ENCODE measurements at places on chromosomes 4 and X.

- DNase-seq = no peak
Measured at GRCh38 chr4:153509724-153510123, 43.6 kb downstream of the TMEM131L start.

- DNase-seq = no peak
Measured at GRCh38 chrX:18640686-18641085, 31.2 kb downstream of the RS1 start.

DNA sequence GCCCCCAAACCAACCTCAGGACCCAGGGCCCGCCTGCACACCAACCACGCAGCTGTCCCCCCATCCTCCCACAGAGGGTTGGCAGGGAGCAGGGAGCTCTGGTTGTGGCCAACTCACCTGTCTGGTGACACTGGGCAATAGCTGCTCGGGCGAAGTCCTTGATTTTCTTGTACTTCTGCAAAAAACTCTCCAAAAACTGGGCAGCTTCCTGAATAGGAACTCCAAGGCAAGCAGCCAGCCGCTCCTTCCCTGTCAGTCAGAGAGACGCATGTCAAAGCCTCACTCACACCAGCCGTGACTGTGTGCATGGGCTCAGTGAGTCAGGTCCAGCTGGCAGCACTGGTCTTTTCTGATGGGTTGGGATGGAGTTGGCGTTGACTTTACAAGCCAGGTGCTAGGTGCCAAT, 26.4 kb downstream of the NAT8L start:
- DNase-seq = no peak

DNA sequence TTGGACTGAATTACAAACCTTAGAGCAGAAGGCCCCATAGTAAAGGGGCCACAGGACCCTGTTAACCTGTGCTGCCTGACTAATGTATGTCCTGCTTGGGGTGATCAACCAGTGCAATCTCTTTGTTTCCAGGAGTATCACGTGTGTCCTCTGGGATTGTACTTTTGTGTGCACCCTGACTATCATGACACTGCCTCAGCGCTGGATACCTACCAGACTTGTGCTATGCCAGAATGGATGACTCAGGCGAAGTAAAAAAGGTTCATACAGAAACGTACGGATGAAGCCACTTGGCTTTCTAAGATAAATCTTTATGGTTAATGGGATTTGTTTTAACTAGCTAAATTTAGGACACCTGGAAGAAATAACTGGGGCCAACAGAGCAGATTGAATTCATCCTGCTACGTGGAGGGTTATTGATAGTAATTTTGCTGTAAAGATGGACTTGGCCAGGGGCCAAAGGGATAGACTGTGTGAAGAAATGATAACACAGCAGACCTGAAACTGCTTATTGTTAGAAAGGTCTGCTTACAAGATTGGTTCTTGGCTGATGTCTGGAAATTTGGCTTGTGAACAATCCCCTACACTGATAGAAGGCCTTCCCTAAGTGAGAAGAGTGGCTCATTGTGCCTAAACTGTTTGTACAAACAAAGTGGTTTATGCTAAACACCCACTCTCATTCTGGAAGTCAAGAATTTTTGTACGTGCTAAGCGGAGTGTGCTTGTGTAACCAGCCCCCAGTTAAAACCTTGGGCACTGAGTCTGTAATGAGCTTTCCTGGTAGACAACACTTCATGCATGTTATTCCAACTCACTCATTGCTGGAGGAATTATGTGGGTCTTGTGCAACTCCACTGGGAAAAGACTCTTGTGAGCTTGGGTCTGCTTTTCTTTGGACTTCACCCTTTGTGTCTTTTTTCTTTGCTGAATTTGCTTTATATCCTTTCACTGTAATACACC, 750.5 kb upstream of the HTR2C start:
- no peak for DNase-seq

- no peak for DNase-seq
Measured at GRCh38 chrX:49191574-49192011, 5.4 kb upstream of the PRICKLE3 start.

- no peak for DNase-seq
Measured at GRCh38 chr4:114041117-114041475, 61.6 kb upstream of the ARSJ start.

DNA sequence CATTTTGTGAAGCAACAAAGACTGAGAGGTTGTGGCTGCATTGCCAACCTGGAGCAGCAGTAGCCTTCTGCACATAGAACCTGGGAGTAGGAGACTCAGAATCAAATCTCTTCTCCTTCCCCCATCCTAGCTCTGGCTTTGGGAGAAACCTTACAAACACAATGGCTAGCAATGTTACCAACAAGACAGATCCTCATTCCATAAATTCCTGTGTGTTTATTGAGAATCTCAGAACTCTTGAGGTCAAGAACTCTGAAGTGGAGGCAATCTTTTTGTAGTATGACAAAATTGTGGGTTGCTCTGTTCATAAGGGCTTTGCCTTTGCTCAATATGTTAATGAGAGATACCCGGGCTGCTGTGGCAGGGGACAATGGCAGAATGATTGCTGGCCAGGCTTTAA, 406.7 kb upstream of the SPANXN1 start:
- no peak for DNase-seq

GRCh38 chrX:134734466-134734952, 76.2 kb upstream of the PLAC1 start:
- DNase-seq = no peak

- no peak for DNase-seq
Measured at GRCh38 chr4:38560340-38560739, 103.7 kb upstream of the KLF3 start.

GRCh38 chr4:57168982-57169381, 58.8 kb upstream of the IGFBP7 start:
- no peak for DNase-seq

- no peak for DNase-seq
Measured at GRCh38 chrX:94216738-94217137, 542.7 kb downstream of the FAM133A start.

DNA sequence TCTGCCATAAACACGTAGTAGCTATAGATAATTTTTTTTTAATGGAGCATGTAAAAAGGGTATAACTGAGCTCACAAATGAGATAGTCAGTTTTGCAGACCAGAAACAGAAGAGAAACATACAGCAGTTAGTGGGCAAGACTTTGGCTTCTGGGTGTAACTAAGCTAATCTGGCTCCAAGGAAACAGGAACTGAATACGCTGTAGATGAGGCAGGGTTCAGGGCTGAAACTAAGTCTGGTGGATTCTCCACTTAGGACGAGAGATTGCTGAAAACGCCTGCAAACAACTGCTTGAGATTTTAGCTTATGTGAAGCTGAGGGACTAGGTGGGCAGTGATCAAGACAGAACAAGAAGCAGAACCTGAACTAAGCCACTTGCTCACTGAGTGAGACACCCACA, 91.7 kb downstream of the SMIM20 start:
- DNase-seq = no peak

GRCh38 chr4:169440446-169440845, 169.7 kb upstream of the SH3RF1 start:
- DNase-seq = no peak

GRCh38 chr4:3788366-3788660, 22.1 kb downstream of the ADRA2C start:
- no peak for DNase-seq

GRCh38 chr4:128690011-128690410, 119.5 kb upstream of the JADE1 start:
- DNase-seq = no peak

GRCh38 chr4:2048831-2049230, 10.3 kb upstream of the NAT8L start:
- no peak for DNase-seq

DNA sequence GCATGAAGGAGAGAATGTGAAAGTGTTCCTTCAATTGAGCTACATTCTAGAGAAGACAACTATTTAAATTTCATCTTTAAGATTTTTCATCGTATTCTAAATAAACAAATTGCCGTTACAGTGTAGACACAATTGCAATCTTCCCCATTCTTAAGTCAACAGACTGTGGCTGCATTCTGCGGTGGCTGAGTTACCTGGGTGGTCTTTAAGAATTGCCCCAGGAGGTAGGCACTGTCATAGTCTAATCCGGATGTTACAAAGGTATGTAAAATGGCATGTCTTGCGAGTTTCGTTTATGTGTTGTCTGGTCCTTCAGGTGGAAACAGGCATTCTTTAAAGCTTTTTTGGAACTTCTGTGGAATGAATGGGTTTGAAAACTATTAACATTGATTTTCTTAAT, 586.1 kb upstream of the PITX2 start:
- no peak for DNase-seq

DNA sequence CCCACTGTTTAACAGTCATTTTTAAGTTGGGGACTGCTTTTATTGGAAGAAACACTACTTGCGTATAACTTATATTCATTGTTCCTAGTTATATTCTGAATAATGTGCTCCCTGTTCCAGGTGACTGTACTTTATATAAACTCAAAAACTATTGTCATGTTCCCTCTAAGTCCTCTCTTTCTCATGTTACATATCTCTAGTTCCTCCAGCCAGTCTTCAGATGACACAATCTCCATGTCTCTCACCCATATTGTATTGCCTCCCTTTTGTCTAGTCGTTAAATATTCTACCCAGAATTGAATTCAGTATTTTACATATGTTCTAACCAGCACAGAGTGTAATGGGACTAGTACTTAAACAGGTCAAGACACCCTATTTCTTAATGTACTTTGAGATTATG, 5.3 kb downstream of the VAMP7 start:
- no peak for DNase-seq

DNA sequence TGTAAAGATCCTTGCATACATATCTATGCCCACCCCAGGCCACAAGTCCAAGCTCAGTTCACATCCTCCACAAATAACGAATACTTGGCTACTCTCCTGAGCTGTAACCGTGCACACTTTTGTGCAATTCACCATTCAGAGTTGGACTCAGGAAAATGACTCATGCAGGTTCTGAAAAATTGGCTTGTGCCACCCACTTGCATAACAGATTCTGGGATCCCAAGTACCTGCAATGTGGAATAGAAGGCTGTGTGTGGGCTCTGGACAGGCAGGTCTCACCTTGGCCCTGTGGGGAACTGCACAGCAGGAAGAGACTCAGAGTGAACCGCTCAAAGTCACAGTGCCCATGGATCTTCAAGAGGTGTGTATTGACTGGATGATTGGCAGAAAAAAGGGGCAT, 502.7 kb downstream of the PACRGL start:
- DNase-seq = no peak

DNA sequence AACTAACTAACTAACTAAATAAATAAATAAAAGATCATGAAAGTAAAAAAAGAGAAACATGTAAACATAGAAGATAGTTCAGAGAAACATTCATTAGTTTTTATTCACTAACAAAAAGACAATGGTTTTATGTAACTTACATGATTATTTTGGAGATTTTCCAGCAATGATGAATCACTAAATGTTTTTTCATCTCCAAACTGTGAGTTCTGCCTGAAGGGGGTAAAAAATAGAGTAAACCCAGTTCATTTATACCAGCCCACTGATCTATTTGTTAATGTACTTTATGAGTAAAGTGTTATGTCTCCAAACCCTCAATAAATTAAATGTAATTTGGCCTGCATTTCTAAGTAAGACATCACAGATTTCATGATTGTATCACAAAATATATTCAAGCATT, 101.1 kb downstream of the ATP8A1 start:
- no peak for DNase-seq

DNA sequence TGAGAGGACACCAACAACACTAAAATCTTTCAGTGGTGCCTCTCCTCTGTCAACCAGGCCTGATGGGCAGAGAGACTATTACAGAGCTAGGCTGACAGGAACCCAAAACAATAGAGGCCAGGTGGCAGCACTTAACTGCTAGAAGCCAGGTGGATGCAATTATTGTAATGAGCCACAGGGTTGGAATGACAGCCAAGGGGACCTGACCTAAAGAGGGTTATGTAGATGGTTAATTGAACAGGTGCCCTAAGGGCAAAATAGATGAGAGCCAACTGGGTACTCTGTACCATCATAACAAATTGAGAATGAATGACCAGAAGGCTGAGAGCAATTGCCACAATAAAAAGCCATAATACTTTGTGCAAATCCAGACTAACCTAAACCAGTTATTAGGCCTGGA, 24.7 kb upstream of the FRAS1 start:
- DNase-seq = no peak

- no peak for DNase-seq
Measured at GRCh38 chr4:108334031-108334430, 165.3 kb upstream of the LEF1 start.

GRCh38 chr4:189029976-189030504, 890.8 kb downstream of the TRIML1 start:
- no peak for DNase-seq

DNA sequence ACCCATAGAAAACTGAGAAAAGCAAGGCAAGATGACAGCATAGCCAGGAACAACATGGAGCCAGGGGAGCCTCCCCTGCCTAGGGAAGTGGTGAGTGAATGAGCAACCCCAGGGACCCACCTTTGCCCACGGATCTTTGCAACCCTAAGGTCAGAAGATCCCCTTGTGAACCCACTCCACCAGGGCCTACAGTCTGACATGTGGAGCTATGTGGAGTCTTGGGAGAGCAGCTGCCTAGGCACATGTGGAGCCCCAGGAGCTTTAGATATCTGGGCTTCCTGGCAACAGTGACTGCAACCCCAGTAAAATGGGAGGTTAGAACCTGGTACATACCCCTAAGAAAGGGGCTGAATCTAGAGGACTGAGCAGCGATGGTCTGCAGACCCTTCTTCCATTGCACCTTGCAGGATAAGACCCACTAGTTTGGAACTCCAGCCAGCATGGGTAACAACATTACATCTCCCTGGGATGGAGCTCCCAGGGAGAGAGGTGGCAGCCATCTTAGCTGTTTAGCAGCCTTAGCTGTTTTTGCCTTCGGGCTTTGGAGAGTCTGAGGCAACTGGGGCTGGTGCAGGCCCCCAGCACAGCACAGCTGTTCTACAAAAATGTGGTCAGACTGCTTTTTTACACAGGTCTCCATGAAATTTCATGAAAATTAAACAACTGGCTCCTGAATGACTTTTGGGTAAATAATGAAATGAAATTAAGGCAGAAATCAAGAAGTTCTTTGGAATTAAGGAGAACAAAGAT, 104.7 kb upstream of the TRIM2 start:
- DNase-seq = no peak

DNA sequence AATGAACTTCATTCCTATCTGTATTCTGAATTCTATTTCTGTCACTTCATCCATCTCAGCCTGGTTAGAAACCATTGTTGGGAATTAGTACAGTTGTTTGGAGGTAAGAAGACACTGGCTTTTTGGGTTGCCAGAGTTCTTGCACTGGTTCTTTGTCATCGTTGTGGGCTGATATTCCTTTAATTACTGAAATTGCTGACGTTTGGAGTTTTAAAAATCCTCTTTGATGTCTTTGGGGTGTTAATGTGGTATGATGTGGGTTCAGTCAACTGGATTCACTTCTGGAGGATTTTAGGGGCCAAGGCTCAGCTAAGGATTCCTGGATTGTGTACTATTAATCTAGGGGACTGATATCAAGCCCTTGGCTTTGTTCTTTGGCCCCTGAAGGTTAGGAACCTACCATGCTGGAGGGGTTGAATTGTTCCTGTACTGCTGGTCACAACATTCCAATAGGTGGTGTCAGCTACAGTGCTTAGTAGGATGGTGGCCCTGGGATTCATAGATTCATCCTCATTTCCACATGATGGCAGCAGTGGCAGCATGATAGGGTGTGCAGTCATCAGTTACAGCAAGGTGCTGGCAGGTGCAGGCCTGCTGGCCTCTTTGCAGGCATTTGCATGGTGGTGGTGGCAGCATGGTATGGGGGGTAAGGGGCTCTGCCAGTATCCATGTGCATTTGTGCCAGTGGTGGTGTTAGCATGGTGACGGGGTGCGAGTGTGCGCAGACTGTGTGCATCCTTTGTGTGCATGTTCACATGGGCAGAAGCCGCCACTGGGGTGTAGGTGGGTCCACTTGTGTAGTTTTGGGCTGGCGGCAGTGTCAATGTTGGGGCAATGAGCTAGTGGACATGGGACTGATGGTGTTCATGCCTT, 301.3 kb downstream of the TEX13C start:
- DNase-seq = no peak

GRCh38 chr4:110201502-110201901, 3.1 kb upstream of the ELOVL6 start:
- no peak for DNase-seq

Data from keratinocyte (primary cell).